NCI-H146 (cell line): ENCODE measurements at places on chromosomes 7 and 10.

- no peak for DNase-seq
Measured at GRCh38 chr7:28474640-28475039, 62.3 kb downstream of the CREB5 start.

- DNase-seq = peak; percentile 69
Measured at GRCh38 chr10:93106631-93107072, 33.0 kb downstream of the CYP26A1 start.

GRCh38 chr7:122528879-122529481 lies 169.9 kb downstream of the RNF133 start:
- peak; percentile 34 for DNase-seq

- no peak for DNase-seq
Measured at GRCh38 chr7:77497079-77497478, 40.0 kb upstream of the PTPN12 start.

DNA sequence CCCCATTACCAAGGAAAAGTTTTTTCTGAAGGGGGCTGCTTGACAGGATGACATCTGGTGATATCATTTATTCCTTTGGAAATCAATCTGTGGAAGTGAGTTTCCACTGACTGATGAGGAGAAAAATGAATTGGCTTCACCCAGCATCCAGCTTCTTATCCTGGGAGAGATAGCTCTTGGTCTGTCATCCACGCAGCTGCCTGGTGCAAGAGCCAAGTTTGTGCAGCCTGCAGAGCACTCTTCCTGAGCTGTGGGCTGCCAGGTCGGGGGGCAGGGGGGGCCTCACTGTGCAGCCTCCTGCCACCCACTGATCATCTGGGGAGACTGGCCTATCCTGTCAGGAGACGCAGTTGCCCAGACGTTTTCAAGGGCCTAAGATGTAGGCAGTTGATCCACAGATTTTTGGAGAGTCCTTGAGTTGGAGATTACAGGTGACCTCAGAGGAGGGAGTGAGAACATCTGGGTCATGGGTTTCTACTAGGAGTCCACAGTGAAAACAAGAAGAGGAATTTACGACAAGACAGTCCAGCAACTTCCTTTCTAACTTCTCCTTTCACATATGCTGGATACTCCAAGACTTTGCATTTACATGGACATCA lies 75.4 kb downstream of the EGFR start:
- DNase-seq = no peak

DNA sequence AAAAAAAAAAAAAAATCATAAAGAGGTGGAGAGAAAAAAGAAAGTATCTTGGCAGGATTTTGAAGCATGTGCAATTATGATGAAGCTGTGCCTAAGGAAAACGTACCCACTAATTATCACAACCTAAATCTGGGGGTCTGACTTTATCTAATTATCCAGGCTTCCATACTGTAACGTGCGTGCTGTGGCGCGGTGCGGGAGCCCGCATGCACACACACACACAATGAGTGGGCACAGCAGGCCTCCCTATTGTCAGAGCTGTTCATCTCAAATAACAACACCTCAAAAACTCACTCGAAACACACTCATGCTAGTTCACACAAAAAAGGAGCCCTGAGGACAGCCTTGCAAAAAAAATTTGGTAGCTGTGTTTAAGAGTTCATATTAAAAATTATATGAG lies 31.9 kb downstream of the BEND7 start:
- no peak for DNase-seq

GRCh38 chr7:70193514-70193913 lies 595.2 kb downstream of the AUTS2 start:
- peak; percentile 40 for DNase-seq

GRCh38 chr10:4054656-4055435 lies 269.8 kb upstream of the KLF6 start:
- no peak for DNase-seq

- no peak for DNase-seq
Measured at GRCh38 chr10:49361735-49362568, 33.9 kb downstream of the DRGX start.

DNA sequence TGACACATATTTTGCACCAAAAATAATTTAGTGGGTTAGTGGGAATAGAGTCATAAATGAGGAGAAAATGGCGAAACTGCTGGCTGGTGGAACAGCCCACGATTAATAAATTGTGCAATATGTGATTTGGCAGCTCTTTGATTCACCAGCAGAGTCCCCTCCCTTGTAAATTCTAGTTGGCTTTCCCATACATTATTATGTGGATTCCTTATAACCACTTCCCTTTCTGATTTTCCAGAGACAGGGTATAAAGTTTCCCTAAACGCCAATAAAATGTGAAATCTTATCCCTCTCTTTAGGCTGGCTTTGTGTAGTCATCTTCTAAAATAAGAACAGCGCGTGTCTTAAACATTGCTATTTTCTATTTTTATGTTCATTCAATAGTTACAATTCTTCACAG lies 149.4 kb upstream of the FERD3L start:
- DNase-seq = no peak

GRCh38 chr7:108201766-108202165 lies 71.6 kb upstream of the LAMB4 start:
- peak; percentile 72 for DNase-seq
